Eye (tissue), 1 donor: ENCODE measurements at places on chromosomes 3 and 15.
A peak's percentile ranks its signal among the peaks of the same experiment; 100 is the strongest.

- no peak for DNase-seq
These were observed 106.3 kb upstream of the ANKRD28 start for GRCh38 chr3:15903759-15904720.

GRCh38 chr15:63887630-63888029 lies 53.9 kb upstream of the HERC1 start:
- no peak for DNase-seq

- DNase-seq, result no peak
These were observed 558.5 kb downstream of the MECOM start for GRCh38 chr3:169104972-169105371.

GRCh38 chr15:37740623-37741141 lies 193.8 kb upstream of the TMCO5A start:
- no peak for DNase-seq

GRCh38 chr3:100010087-100010417 lies 104.2 kb downstream of the FILIP1L start:
- DNase-seq, result no peak

GRCh38 chr15:63870487-63871209 lies 36.9 kb upstream of the HERC1 start:
- DNase-seq, result peak; percentile 84

DNA sequence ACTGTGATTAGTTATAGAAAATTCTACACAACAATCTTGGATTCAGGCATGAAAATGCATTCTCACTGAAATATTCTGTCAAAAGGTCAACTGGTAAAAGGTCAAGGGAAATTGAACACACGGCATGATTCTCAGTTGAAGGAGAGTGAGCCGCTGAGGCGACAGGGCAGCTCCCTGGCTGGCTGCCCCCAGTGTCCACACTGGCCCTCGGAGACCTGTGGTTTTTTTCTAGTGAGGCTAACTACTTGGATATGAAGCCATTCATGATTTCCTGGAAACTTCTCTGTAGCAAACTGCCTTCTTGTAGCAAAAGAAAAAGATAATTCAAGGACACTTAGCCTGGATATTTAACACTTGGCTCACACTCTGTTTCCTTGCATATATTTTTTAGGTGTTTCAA lies 37.2 kb downstream of the AADACL2 start:
- peak; percentile 16 for DNase-seq

DNA sequence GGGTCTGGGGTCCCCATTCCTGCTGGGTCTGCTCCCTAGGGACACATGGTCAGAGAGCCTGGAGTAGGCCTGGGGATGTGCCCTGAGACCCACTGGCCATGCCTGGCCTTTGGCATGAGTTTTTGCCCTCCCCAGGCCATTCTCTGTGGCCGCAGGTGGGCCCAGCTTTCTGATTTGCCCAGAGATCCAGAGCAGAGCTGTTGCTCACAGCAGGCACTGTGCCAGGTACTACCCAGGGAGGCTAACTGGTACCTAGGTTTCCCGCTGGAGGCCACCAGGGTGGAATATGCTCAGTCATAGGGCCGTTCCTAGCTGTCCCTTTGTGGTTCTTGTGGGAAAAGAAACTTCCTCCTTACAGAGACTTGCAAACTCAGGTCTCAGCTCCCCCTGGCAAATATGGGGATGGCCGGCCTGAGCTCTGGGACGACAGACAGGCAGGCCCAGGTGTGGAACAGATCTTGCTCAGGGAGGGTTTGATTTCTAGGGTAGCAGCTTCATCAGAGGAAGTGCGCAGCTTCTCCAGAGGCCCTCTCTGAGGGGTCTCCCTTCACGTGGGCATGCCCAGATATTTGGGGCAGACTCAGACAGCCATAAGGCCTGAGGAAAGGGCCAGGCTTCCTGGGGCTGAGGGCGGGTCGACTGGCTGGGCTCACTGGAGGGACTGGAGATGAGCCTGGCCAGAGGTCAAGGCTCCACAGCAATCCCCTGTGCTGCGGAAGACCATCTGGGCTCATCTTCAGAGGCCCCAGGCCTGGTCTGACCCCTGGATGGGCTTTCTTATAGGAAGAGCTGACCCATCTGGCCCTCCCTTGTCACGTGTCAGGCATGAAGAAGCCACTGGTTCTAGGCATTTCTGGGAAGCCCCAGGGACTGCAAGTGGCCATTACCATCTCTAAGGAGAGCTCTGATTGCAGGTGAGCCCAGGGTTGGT lies 28.0 kb downstream of the ACAA1 start:
- DNase-seq, result no peak

DNA sequence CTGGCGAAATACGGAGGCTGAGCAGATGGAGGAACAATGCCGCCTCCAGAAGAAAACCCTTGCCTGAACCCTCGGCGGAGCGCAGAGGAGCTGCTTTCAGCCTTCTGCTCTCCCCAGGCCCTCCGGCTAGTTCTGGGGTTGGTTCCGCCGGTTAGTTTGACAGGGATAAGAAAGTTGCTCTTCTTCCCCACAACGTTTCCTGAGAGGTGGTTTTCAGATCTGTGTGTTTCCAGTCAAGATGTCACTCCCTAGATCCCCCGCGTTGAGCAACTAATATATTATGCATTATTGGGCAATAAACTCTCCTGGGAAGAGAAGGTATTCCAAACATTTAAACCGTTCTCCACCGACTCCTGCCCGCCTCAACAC lies 551 bp downstream of the NLGN1 start:
- DNase-seq, result no peak

GRCh38 chr3:39808467-39809180 lies 785 bp upstream of the MYRIP start:
- DNase-seq, result peak; percentile 83

DNA sequence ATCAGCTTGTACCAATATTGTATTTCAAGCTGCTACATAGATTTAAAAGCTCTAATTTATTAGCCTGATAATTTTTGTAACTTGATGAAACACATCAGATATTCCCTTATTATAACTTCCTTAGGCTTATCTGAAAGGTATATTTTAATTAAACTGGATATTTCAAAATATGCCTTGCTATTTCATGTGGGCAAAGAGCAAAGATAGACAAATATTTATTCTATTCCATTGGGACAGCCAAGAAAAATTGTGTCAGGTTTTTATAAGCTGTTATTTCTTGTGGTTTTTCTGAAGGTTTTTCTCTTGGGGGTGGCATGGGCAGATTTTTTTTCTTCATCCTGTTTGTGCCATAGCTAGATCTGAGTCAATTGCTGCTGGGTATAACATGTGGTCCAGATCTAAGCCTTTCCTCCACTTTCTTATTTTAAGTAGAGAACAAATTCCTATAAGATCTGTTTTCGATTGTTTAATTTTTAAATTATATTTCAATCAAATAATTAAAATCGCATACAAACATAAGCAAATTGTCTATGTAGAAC lies 249.5 kb downstream of the NAALADL2 start:
- DNase-seq, result no peak

- no peak for DNase-seq
These were observed 304.1 kb downstream of the UNC13C start for GRCh38 chr15:54282228-54282836.

DNA sequence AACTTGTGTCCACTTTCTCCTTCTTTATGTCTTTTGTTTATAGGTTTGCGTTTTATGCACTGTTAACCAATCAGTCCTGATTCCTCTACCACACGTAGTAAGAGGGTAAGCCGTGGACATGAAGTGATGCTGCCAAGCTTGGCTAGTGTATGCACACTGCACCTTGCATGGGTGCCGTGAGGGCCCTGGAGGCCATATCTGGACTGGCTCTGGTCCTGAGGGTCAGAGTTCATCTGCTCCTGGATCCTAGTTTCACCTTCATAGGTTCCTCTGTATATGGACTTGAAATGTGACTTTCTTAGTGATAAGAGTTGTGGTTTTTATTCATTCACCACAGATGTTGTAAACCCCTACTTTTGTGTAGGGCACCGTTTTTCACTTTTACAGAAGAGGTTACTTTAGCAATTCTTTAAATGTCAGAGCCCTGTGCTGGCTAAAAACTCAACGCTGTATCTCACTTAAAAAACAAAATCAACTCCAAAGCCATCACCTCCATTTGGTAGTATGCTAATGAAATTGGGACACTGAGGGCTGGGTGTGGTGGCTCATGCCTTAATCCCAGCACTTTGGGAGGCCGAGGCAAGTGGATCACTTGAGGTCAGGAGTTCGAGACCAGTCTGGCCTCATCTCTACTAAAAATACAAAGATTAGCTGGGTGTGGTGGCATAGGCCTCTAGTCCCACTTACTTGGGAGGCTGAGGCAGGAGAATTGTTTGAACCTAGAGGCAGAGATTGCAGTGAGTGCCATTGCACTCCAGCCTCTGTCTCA lies 22.9 kb downstream of the SIAH2 start:
- DNase-seq, result no peak

GRCh38 chr3:36165509-36166290 lies 214.6 kb upstream of the STAC start:
- DNase-seq, result no peak

DNA sequence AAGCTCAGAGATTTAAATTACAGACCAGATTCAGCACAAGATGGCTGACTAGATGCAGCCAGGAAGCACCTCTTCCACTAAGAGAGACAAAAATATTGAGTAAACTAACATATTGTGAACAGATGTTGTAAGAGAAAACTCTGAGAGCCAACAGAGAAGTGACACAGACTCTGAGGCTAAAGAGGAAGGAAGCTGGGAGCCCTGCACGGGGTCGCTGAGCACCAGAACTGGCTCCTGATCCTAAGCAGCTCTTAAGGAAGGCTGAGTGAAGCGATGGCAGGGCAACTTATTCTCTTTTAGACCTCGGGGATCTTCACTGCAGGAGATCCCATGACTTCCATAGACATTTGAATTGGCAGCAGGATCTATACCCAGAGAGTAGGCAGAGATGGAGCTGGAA lies 578.0 kb upstream of the GRM7 start:
- peak; percentile 24 for DNase-seq

GRCh38 chr3:146161663-146162002 lies 649 bp upstream of the PLOD2 start:
- no peak for DNase-seq

DNA sequence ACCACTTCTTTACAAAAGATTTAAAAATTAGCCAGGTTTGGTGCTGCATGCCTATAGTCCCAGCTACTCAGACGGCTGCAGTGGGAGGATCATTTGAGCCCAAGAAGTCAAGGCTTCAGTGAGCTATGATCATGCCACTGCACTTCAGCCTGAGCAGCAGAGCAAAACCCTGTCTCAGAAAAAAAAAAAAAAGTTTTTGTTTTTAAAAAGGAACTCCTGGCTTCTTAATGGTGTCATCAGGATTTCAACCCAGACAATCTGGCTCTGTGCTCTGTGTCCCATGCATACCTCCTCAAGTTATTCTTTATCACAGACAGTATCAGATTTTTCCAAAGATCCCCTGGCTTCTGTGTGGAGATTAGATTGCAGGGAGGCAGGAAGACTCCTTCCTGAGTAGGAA lies 64.2 kb upstream of the IL12A start:
- no peak for DNase-seq

DNA sequence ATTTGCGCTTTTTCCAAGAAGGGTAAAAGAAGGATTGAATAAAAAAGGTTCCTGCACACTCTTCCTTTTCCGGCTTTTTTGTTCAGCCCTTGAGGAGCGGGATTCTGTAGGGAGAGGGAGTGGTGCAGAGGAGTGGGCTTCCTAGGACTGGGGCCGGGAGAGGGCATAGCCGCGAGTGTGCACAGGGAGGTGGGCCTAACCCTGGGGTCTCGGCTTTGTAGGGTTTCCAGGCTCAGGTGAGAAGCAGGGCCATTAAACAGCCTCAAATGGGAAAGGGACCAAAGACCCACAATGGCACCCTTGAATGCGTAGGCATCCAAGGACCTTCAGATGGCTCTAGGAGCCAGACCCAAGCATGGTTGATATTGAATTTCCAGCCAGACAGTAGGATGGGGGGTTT lies 35.4 kb upstream of the RAB6B start:
- DNase-seq, result no peak

GRCh38 chr3:12815719-12816118 lies 19.2 kb downstream of the CAND2 start:
- no peak for DNase-seq

DNA sequence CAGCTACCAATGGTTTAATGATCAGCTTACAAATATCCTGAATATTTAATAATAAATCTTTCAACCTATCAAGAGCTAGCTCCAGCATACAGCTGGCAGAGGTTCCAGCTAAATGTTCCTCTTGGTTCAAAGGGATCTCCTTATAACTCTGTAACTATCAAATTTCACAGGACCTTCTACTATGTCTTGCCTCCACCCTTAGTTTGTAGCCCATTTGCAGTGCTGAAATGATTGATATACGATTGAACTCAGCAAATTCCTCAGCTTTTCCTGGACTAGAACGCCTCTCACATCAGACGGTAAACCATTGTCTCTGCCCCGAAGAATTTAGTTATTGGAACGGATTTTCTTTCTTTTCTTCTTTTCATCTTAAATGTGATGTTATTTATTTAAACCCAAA lies 41.5 kb downstream of the CD200R1L start:
- DNase-seq, result no peak

DNA sequence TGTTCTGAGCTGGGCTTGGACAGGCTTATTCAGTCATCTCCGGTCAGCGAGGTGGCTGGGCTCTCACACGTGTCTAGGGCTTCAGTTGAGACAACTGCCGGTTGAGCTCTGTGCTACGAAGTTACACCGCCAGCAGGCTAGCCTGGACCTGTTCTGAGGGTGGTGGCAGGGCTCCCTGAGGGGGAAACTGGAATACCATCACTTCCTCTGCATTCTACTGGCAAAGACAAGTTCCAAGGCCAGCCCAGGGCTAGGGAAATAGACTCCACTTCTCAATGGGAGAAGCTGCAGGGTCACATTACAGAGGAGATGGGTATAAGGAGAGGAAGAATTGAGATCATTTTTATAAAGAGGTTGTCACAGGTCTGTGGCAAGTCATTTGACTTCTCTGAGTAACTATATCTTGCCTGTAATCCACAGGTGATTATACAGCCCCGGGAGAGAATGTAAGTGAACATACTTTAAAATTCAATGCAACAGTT lies 106.8 kb upstream of the IL12A start:
- DNase-seq, result no peak
